Activated naive CD4-positive, alpha-beta T cell treated with anti-CD3 and anti-CD28 coated beads, Interleukin-2, amount 10 ng/mL, durations not matched to agents 5 hours and 36 hours (primary cell): ENCODE measurements at places on chromosomes 7 and 10. TPM values are rescaled to one million over a fixed set of nuclear protein-coding genes. Genes with fewer than 3 reads are reported as not detected.

Gene OR6B1
- total RNA-seq = not detected

Gene LIPK
- total RNA-seq = not detected

Gene C7orf33
- not detected for total RNA-seq

Gene GOLGA7B
- total RNA-seq = 13.9 TPM

Gene ZNF853
- total RNA-seq = 0.81 TPM

Gene ATP5F1C
- total RNA-seq = 241 TPM

Gene PIK3CG
- 51.2 TPM for total RNA-seq

Gene NACAD
- not detected for total RNA-seq

Gene CRYGN
- total RNA-seq = 0.13 TPM

Gene PNLIPRP3
- not detected for total RNA-seq

Gene CELF2
- 174 TPM for total RNA-seq

Gene TMEM270
- total RNA-seq = not detected

Gene HOXA5
- total RNA-seq = not detected

Gene ARHGEF35
- 7.2 TPM for total RNA-seq

Gene SFRP5
- total RNA-seq = not detected

Gene TMEM229A
- not detected for total RNA-seq

Gene GARIN1A
- 0.45 TPM for total RNA-seq

Gene GIMAP6
- total RNA-seq = 118 TPM

Gene WNT8B
- total RNA-seq = 0.38 TPM

Gene PTPN20
- total RNA-seq = 0.70 TPM

Gene LOXL4
- not detected for total RNA-seq

Gene CHST3
- 0.03 TPM for total RNA-seq

Gene CTBP2
- total RNA-seq = 0.05 TPM

Gene TLX1
- total RNA-seq = not detected

Gene SNX10
- 22.9 TPM for total RNA-seq

Gene LSM5
- total RNA-seq = 62.4 TPM
